Osteoblast (primary cell): ENCODE measurements at places on chromosomes 3 and 15. TPM values are rescaled to one million over a fixed set of nuclear protein-coding genes. Genes with fewer than 3 reads are reported as not detected.

Gene SLC28A1
- total RNA-seq = not detected in 2 replicates

Gene SLC6A11
- not detected in 2 replicates for total RNA-seq

Gene OR5K2
- not detected in 2 replicates for total RNA-seq

Gene SAMD7
- total RNA-seq = not detected in 2 replicates

Gene MOBP
- total RNA-seq = not detected in 2 replicates

Gene MUC20
- total RNA-seq = 0.36 and 1.2 TPM in 2 replicates

Gene SEMA5B
- not detected in 2 replicates for total RNA-seq

Gene ROPN1
- not detected in 2 replicates for total RNA-seq

Gene ADGRG7
- not detected in 2 replicates for total RNA-seq

Gene SCG5
- total RNA-seq = 6.8 and 9.0 TPM in 2 replicates

Gene GUCA1C
- not detected in 2 replicates for total RNA-seq

Gene CHRNA3
- total RNA-seq = not detected in 2 replicates

Gene SPATA12
- not detected in 2 replicates for total RNA-seq

Gene GSK3B
- 79.9 and 87.9 TPM in 2 replicates for total RNA-seq

Gene TMEM207
- total RNA-seq = not detected in 2 replicates

Gene CADM2
- total RNA-seq = 0.29 TPM in 1 of 2 replicates, not detected in the other

Gene DNAJB8
- total RNA-seq = not detected in 2 replicates

Gene MST1R
- total RNA-seq = 0.72 and 1.8 TPM in 2 replicates

Gene SLC12A8
- total RNA-seq = 33.0 and 36.2 TPM in 2 replicates

Gene PRKAR2A
- total RNA-seq = 43.6 and 47.4 TPM in 2 replicates

Gene HACL1
- 31.5 and 34.7 TPM in 2 replicates for total RNA-seq

Gene EPHA3
- total RNA-seq = 10.9 and 12.7 TPM in 2 replicates

Gene PLA2G4F
- total RNA-seq = not detected in 2 replicates

Gene CCDC191
- total RNA-seq = 3.2 and 4.0 TPM in 2 replicates

Gene DNASE1L3
- total RNA-seq = not detected in 2 replicates

Gene FAM43A
- total RNA-seq = 14.7 and 17.0 TPM in 2 replicates

Gene GOLGA8R
- 2.4 and 3.3 TPM in 2 replicates for total RNA-seq

Gene LSG1
- total RNA-seq = 40.9 and 41.5 TPM in 2 replicates

Gene FAM3D
- total RNA-seq = not detected in 2 replicates

Gene P2RY14
- not detected in 2 replicates for total RNA-seq

Gene MYD88
- total RNA-seq = 8.7 and 10.3 TPM in 2 replicates

Gene GP5
- total RNA-seq = 0.29 and 0.36 TPM in 2 replicates

Gene ENTPD3
- total RNA-seq = 0.36 and 0.88 TPM in 2 replicates

Gene C3orf85
- total RNA-seq = not detected in 2 replicates

Gene ZPLD1
- total RNA-seq = under 0.01 TPM in 1 of 2 replicates, not detected in the other

Gene MASP1
- 1.2 and 1.4 TPM in 2 replicates for total RNA-seq

Gene CYP19A1
- 2.2 and 4.4 TPM in 2 replicates for total RNA-seq

Gene SLC22A13
- total RNA-seq = 0.29 and 0.36 TPM in 2 replicates

Gene GOLGA8G
- under 0.01 TPM in 1 of 2 replicates, not detected in the other for total RNA-seq

Gene RPUSD2
- total RNA-seq = 9.0 and 11.5 TPM in 2 replicates

Gene BCHE
- total RNA-seq = not detected in 2 replicates

Gene IQCB1
- total RNA-seq = 15.9 and 16.2 TPM in 2 replicates

Gene MYLK
- total RNA-seq = 232 and 268 TPM in 2 replicates

Gene ITGA11
- total RNA-seq = 567 and 697 TPM in 2 replicates

Gene MAGEL2
- total RNA-seq = not detected in 2 replicates

Gene ERC2
- total RNA-seq = 0.36 TPM in 1 of 2 replicates, not detected in the other

Gene MYO5C
- total RNA-seq = under 0.01 TPM in 2 replicates

Gene MRPL46
- 11.2 and 13.0 TPM in 2 replicates for total RNA-seq

Gene AMOTL2
- total RNA-seq = 205 and 300 TPM in 2 replicates

Gene CD80
- 2.5 and 3.2 TPM in 2 replicates for total RNA-seq

Gene IL5RA
- total RNA-seq = not detected in 2 replicates

Gene GOLGA6D
- total RNA-seq = not detected in 2 replicates

Gene GABRR3
- not detected in 2 replicates for total RNA-seq

Gene DUOXA1
- total RNA-seq = 0.29 and 0.36 TPM in 2 replicates

Gene GRAMD2A
- not detected in 2 replicates for total RNA-seq

Gene SCN5A
- under 0.01 TPM in 1 of 2 replicates, not detected in the other for total RNA-seq

Gene SLC28A2
- not detected in 2 replicates for total RNA-seq
